ENCODE measurements at places on chromosomes 1 and 21.

DNA sequence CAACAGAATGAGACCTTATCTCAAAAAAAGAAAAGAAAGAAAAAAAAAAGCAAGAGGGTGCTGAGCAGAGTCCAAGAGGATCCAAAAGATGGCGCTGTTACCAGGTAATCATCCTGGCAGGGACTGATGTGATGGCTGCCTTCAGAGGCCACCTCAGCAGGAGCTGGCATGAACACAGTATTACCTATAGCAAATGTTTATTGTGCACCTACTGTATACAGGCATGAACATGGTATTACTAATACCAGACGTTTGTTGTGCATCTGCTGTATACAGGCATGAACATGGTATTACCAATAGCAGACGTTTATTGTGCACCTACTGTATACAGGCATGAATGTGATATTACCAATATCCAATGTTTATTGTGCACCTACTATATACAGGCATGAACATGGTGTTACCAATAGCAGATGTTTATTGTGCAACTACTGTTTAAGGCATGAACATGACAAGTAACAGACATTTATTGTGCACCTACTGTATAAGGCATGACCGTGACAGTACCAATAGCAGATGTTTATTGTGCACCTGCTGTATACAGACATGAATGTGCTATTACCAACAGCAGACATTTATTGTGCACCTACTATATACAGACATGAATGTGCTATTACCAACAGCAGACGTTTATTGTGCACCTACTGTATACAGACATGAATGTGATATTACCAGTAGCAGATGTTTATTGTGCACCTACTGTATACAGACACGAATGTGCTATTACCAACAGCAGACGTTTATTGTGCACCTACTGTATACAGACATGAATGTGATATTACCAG is 115.1 kb upstream of the TMEM51 start:
- no peak for DNase-seq

DNA sequence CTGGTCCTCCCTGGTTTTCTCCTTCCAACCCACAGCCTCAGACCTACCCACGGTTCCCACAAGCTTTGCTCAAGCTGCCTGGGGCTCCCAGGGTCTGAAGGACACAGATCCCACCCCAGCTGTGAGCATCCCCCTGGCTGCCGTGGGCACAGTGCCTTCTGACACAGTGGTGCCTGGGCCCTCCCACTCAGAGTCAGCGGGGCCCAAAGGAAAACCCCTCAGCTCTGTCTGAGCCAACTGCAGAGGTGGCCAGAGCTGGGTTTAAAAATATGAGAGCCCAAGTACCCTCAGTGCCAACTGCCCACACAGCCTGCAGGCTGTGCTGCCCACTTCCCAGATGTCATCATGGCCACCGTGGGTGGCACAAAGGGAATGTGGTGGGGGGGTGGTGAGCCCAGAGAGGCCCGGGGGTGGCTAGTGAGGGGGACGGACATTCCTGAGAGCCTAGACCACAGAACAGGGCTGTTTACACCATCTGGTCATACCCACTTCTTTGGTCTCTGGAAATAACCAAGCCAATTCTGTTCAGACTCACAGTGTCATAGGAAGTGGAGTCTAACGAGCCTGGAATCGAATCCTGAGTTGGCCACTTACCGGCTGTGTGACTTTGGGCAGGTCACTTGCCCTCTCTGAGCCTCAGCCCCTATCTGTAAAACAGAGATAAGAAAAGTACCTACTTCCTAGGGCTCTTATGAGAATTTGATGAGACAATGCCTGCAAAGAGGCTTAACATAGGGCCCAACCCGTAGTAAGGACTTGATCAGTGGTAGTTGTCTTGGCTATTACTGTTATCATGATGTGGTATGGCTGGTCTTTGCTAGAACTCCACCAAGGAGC is 85.5 kb downstream of the CAMK2N1 start:
- DNase-seq = no peak

DNA sequence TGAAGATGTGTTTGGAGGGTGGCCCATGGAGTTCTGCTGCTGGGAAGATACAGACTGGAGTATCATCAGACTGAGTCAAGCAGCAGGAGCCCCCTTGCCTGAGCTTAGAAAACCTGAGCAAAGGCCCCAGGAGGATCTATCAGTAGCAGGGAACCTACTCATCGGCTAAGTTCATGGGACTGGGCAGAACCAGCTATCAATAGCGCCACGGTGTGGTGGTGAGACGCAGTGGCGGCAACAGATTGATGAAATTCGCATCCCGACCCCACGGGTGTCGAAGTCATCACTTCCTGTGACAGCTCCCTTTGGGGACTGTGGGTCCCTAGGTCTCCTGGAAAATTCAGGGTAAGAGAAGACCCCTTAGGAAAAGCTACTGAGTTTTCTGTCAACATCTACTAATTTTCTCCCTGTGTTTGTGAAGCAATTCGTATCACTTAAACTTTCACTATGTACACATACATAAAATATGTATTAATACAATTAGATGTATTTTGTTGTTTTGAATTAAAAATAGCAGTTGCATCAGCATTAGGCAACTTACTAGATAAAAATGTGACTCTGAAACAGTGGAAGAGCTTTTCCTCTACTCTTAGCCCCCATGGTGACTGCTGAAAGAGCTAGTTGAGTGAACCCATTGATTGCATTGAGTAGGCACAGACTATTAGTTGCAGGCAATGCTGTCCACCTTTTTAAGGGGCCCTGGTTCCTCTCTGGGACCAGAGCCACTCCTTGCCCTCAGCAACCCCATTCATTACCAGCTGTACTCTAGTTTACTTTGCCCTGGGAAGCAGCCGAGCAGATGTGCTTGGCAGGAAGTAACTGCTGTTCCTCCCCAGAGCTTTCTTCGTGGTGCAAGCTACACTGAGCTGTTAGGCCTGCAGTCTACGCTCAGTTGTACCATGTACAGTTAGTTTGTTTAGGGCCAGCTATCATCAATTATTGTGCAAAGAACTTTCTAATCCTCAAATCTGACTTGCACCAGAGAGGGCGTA is 7.3 kb upstream of the CACNA1S start:
- DNase-seq = no peak

GRCh38 chr1:155006601-155007101 is 4.0 kb downstream of the ZBTB7B start:
- no peak for DNase-seq

- no peak for DNase-seq
Measured at GRCh38 chr1:2160451-2161300, 33.9 kb downstream of the FAAP20 start.

GRCh38 chr1:45507893-45508292 is 7.8 kb downstream of the MMACHC start:
- DNase-seq = no peak

GRCh38 chr1:214650664-214651063 is 47.7 kb downstream of the CENPF start:
- DNase-seq = no peak

DNA sequence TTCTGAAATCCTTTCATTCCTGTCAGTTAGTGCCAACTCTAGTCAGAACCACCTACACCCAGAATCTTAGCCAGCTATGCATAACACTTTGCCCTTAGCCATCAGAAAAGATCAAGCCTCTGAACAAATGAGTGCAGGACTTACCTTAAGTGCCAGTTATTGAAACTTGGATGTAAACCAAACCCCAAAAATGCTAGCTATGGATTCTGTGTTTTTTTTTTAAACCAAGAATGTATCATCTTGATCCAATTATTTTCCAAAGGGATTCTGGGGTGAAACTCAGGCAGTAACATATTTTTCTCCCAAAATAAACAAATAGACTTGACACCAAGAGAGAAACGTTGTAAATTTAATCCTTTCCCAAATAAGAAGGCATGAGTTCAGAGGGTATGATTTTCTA is 538.6 kb upstream of the ADAMTS5 start:
- DNase-seq = no peak

DNA sequence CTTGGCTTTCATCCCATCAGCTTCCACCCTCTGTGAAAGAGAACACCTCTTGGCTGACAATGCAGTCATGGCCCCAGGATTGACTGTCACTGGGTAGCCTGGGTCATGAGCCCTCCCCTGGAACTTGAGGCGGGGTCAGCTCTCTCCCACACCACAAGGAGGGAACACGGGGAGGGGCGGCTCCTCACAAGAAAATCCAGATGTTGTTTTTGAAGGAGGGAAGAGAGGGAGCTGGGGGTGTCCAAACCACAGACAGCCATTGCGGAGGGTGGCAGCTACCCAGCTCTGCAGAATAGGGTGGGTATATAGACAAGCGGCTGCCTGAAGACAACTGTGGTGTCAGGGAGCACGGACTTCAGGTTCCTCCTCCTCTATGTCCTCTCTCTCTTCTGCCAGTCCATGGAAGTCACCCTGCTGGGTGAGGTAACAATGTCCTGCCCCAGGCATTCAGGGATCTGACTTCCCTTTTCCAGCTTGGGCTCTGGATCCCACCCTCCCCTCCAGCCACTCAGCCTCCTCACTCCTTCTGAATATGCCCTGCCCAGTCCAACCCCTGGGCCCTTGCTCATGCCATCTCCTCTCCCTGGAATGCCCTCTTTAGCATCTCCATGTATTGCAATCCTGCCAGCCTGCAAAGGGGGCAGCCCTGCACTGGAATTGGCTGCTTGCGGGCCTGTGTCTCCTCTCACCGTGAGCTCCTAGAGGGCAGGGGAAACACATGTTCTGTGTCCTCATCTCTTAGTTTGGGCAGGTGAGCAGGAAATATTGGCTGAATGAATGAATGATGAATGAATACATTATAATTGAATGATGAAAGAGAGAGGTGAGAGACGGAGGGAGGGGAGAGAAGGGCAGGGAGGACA is 60.9 kb upstream of the RUNX3 start:
- DNase-seq = no peak

DNA sequence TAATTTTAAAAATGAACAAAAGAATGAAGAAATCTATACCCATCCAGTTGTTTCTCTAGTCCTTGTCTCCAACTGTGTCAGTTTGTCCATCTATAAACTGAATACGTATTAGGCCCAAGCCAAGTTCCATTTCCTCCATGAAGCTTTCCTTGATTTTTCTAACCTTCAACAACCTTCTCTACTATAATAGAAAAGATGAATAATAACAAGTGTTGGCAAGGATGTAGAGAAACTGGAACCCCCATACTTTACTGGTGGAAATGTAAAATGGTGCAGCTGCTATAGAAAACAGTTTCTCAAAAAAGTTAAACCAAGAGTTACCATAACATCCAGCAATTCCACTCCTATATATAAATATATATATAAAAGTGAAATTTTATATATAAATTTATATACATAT is 10.6 kb downstream of the KIAA0319L start:
- no peak for DNase-seq

DNA sequence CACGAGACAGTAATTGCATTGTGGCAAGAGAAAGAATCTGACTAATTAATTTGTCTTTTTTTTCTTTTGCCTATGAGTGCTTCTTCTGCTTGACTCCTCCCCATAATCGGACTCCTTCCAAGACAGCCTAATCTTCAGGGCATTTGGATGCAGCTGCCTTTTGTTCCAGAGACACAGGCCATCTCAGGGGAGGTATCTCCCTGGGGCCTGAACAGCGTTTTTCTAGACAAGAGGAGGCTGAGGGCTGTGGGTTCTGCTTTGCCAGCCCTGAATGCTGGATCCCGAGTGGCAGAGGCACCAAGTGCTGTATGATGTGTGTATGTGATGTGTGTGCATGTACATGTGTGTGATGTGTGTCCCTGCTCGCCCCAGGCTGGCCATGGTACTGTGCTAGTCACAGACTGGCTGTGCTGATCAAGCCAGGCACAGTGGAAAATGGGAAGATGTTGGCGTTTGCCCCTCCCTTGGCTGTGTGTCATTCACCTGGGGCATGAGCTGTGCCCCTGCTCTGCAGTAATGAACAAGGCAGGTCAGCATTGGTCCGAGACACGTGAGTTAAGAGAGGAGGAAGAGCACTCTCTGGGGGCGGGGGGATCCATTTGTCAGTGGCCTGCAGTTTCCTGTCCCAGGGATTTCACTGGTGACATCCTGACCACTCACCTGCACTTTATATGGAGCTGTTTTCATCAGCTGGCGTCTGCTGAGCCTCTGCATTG is 77.2 kb downstream of the ADARB1 start:
- no peak for DNase-seq

DNA sequence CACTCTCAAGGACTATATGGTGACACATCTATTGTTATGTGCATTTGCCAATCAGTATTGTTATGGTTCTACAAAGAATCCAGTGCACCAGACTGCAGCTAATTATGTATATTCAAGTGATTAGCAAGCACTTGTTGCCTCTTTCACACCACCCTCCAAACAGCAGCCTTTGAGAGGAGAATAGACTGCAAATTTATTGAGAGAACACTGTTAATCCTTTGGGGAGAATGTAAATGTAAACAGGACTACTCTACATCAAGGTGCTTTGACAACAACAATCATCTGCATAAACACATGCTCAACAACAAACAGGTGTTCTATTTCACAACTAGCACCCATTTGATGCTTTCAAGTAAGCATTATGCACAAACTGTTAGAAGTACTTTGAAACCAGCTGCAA is 117.4 kb downstream of the AKT3 start:
- DNase-seq = no peak

- no peak for DNase-seq
Measured at GRCh38 chr1:25009671-25010262, 79.7 kb upstream of the RUNX3 start.

DNA sequence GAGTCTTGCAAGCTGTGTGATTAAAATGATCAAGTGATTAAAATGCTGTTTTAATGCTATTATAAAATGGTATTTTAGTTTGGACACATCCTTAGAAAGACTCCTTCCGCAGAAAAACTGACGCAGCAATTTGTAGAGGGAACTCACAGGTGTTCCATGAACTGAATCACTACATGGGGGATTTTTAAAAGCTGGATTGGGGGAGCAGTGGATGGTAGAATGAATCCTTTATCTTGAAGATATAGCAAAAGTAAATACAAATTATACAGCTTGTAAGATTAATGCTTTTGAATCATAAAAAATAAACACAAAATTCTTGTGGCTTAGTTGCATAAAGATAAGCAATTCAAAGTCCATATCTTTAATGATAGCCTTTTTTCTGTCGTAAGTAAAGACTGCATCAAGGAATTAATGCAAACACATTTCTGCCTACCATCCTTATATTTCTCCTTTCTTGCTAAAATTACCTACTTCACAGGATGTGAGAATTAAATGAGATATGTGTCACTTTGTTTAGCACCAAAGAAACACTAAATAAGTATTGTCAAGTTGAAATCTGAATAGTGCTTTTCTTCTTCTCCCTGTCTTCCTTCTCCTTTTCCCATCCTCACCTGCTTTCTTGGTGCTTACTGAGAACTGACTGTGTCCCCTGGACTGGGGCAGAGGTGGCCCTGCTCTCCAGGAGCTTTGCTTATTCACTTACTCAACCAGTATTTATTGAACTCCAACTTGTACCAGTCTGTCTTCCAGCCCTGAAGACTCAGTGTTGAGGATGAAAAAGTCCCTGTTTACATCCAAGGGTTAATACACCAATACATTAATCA is 61.5 kb upstream of the F3 start:
- DNase-seq = no peak

- no peak for DNase-seq
Measured at GRCh38 chr1:47948126-47948525, 49.1 kb downstream of the TRABD2B start.

DNA sequence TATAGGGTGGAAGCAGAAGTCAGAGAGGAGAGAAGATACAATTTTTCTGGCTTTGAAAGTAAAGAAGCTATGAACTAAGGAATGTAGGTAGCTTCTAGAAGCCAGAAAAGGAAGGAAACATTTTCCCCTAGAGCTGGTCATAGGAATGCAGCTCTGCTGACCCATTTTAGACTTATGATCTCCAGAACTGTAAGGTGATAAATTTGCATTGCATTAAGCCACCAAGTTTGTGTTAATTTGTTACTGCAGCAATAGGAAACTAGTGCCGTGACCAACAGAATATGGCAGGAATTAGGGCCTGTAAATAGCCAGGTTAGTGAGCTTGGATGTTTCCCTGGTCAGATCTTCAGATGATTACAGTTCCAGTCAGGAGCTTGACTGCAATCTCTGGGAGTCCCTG is 244.3 kb upstream of the C1orf105 start:
- DNase-seq = no peak

Data from sciatic nerve (tissue), 2 donors.